LHCN-M2 (cell line): ENCODE measurements at places on chromosomes 1 and 21. TPM values are rescaled to one million over a fixed set of nuclear protein-coding genes. Genes with fewer than 3 reads are reported as not detected.

DNA sequence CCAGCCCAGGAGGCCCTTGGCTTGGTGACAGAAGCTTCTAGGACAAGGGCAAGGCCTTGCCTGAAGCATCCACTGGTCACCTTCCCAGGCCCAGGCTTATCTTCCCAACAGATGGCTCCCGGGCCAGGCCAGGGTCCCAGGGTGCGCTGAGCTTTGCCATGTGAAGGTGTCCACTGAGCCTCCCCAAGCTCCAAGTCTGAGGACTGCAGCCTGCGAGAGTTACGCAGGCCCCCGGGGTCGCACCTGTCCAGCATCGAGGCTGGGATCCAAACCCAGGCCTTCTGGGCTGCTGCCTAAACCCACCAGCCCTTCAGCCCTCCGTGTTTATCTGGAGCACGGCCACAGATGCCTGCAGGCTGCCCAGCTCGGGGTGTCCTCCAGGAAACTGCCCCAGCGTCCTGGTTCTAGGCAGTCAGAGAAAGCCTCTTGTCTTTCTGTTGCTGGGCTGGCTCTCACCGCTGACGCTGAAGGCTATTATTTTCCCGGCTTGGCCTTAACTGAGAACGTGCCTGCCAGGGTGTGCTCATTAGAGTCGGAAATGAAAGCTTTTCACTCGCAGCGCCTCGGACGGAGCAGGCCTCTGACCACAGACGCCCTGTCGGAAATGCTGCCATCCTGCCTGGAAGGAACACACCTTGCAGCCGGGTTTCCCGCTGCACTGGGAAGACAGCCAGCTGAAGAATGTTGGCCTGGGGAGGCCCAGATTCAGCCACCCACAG lies 71.4 kb downstream of the MEGF6 start:
- no peak for DNase-seq

DNA sequence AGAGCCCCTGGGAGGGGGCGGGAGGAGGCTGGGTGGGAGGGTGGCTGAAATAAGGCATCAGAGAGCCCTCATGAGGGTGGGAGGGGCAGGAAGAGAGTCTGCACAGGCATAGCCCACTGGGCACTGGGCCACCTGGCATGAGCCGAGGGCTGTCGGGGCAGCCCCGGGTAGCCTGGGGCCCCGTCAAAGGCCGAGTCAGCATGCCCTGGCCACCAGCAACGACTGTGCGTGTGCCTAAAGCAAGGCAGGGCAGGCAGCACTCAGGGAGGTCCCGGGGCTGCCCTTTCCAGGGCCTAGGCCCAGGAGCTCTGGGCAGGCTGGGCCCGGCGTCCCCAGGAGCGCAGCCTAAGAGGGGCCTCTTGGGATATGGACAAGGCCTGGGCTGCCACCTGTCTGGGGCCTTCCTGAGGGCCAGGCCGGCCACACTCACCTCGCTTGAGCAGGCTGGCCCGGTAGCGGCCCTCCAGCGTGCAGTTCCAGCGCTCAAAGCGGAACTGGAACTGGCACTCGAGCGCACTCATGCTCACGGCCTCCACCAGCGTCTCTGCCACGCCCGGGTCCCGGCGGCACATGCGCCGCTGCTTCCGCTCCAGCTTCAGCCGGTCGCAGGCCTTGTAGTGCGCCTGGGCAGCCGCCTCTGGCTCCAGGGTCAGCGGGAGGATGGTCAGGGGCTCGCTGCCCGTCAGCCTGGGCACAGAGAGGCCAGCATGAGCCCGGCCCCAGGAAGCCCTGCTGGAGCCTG lies 22.7 kb downstream of the WNT9A start:
- no peak for DNase-seq

- DNase-seq, result no peak
These were observed 12.1 kb downstream of the ERG start for GRCh38 chr21:38486221-38486620.

- no peak for DNase-seq
These were observed 2.7 kb downstream of the RAB29 start for GRCh38 chr1:205772607-205773032.

GRCh38 chr1:145994391-145995120 lies 1.8 kb downstream of the TXNIP start:
- no peak for DNase-seq

DNA sequence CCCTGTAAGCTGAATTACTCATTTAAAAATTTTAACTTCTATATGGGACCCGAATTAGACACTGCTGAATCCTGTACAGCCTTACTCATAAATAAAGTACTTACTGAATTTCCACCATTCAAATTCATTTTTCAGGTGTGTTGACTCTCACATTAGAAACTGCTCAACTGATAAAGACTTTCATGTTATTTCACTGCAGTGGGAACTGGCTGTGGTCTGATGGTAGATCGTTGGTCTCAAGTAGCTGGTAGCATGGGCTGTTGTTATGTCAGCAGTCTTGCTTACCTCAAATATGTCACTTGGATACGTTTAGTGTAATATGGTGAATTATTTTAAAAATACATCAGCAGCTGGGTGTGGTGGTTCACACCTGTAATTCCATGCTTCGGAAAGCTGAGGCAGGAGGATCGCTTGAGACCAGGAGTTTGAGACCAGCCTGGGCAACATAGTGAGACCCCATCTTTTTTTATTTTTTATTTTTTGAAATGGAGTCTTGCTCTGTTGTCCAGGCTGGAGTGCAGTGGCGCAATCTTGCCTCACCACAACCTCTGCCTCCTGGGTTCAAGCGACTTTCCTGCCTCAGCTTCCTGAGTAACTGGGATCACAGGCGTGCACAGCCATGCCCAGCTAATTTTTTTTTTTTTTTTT lies 10.4 kb downstream of the DEGS1 start:
- DNase-seq, result no peak

GRCh38 chr1:18192182-18192581 lies 84.6 kb downstream of the IGSF21 start:
- no peak for DNase-seq

GRCh38 chr1:116951200-116951935 lies 41.7 kb downstream of the PTGFRN start:
- DNase-seq, result peak; percentile 95

DNA sequence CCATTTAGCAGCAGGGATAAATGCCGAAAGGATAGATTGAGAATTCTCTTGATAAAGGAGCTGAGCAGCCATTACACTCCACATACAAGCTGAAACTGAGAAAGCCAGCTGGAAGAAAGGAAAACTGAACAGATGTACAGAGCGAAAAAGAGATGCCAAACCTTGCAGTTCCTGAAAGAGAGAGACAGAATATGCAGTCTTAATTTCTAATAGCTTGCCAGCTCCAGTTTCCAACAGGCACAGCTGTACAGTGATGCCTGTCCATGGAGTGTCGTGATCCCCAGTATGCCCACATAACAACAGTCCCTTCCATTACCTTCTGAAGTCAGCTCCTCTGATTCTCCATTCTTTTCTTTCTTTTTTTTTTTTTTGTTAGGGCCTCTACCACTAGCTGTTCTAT lies 22.7 kb downstream of the ABL2 start:
- DNase-seq, result peak; percentile 7

DNA sequence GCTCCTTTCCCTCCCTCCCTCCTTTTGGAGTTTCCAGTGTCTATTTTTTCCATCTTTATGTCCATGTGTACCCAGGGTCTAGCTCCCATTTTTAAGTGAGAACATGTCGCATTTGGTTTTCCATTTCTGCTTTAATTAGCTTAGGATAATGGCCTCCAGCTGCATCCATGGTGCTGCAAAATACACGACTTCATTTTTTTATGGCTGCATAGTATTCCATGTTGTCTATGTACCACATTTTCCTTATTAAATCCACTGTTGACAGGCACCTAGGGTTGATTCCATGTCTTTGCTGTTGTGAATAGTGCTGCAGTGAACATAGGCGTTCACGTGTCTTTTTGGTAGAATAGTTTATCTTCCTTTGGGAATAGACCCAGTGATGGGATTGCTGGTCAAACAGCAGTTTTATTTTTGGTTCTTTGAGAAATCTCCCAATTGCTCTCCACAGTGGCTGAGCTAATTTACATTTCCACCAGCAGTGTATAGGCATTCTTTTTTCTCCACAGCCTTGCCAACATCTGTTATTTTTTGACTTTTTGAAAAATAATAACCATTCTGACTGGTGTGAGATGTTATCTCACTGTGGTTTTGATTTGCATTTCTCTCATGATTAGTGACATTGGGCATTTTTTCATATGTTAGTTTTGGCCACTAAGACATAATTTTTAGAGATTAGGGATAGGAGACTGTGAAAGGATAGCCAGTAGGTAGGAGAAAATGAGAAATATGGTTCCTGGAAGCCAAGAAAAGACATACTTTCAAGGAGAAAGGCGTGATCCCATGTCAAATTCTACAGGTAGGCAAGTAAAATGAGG lies 50.4 kb downstream of the ADAMTS1 start:
- no peak for DNase-seq

DNA sequence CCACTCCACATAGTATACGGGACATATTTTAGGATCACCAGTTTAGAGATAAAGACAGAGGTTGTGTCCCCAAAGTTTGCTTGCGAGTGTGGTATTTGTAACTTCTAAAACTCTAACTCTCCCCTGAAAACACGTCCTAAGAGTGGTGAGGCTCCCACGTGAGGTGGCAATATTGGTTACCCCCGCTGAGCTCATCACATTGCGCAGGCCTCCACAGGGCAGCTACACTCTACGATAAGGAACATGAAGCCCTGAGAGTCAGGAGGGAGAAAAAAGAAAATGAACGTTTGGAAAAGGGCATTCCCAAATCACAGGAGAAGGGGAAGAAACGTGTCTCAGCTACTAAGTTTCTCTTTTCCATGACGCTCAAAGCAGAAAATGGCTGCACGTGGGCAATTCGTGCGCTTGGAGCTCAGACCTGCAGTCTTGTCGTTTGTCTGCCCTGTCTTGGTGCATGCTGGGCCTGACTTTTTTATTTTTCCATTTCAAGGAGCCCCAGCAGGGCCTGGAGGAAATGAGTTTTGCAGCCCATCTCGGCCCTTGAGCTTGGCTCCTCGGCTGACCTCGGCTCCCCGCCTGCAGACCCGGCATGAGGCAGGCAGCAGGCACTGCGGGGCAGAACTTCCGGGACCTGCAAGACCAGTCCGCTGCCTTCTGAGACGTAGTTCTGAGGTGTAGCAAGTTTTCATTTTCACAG lies 25.7 kb downstream of the ERG start:
- DNase-seq, result no peak

DNA sequence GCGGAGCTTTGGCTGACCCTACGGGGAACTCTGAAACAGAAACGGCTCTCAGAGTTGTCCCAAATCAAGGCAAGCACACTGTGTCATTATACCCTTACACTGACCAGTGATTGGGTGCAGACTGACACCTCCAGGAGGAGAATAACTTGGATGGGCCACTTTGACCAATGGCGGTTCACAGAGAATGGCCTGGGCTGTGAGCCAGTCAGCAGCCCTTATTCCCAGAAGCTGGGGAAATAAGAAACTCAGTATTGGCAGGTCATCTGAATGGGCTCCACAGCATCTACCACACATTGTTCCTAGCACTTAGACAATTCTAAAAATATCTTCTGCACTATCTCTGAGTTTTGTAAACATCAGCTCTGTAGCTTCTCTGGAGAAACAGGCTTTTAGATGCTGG lies 265.2 kb downstream of the ADGRL2 start:
- DNase-seq, result no peak

DNA sequence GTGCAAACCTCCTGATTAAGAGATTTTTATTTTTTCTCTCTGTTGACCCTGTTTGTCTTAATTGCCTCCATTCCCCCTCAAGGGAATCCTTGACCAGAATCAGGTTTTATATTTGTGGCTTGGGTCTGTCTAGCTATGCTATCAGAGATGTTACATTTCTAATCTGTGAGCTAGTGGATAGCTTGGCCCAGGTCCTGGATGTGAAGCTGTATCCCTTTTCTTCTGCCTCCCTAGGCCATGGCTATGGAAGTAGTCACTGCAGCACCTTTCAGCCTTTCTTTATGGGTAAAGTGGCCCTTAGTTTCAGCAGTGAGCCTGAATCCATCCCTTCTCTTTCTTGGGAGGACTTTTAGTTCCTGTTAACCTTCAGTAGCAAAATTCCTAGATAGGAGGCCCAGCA lies 17.0 kb upstream of the ANGEL2 start:
- DNase-seq, result no peak

DNA sequence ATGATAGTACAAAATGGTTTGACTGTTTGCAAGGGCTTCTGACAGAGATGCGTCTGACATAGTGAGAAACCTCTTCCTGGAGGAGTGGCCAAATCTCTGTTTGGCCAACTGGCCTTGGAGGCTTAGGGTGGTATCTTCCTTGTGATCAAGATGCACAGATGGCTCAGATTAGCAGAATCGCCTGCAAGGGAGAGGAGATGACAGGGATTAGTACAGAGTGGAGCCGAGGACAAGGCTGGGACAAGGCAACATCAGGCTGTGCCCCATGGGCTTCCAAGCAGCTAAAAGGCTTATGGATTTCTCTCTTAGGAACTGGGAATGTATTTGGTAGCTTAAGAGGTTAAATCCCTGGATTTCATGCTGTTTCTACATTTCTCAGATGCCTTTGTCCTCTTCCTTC lies 379.1 kb downstream of the SIPA1L2 start:
- no peak for DNase-seq

DNA sequence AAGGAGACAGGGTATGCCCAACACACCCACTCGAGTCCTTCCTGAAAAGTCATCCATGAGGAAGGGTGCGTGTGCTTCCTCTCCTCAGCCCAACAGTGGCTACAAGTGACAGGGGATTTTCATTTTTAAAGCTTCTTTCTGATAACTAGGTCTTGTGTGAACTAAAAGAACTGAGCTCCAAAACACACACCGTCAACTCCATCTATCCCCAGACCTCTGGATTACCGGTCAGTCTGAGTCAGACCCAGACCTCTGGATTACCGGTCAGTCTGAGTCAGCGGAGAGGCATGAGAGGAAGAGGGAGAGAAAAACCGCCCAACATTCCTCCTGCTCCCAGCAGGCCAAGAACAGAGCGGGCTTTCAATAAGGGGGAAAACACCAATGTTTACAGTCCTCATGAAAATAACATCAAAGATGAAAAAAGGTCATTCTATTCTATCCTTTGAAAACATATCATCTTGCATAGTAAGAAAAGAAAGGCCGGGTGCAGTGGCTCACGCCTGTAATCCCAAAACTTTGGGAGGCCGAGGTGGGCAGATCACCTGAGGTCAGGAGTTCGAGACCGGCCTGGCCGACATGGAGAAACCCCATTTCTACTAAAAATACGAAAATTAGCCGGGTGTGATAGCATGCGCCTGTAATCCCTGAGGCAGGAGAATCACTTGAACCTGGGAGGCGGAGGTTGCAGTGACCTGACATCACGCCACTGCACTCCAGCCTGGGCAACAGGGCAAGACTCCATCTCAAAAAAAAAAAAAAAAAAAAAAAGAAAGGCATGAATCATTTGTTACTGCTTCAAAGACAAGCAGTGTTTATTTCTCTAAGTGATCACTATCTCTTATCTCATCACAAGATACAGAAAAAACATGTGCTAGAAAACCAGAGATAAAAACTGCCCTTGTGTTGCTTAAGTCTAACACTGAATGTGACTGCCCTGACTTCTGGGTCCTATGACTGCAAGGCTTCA lies 3.4 kb downstream of the PTTG1IP start:
- DNase-seq, result peak; percentile 99

- no peak for DNase-seq
These were observed 5.6 kb downstream of the DDI2 start for GRCh38 chr1:15622712-15623373.

- DNase-seq, result no peak
These were observed 271.4 kb downstream of the GPR52 start for GRCh38 chr1:174719194-174719593.

BARHL2 gene
- total RNA-seq, result not detected in 2 replicates

CD101 gene
- total RNA-seq, result 0.40 and 0.83 TPM in 2 replicates

HSD17B7 gene
- 8.1 and 12.4 TPM in 2 replicates for total RNA-seq

ERRFI1 gene
- 313 and 316 TPM in 2 replicates for total RNA-seq

EDN2 gene
- not detected in 2 replicates for total RNA-seq

IL22RA1 gene
- total RNA-seq, result not detected in 2 replicates

BSND gene
- not detected in 2 replicates for total RNA-seq

TMIGD3 gene
- not detected in 2 replicates for total RNA-seq

NFYC gene
- total RNA-seq, result 31.3 and 33.1 TPM in 2 replicates

CLCA2 gene
- total RNA-seq, result 0.23 and 0.26 TPM in 2 replicates

ALG14 gene
- total RNA-seq, result 1.5 and 2.7 TPM in 2 replicates

PDZK1 gene
- 0.13 and 0.69 TPM in 2 replicates for total RNA-seq
